ENCODE measurements at places on chromosomes 12 and 14. TPM values are rescaled to one million over a fixed set of nuclear protein-coding genes. Genes with fewer than 3 reads are reported as not detected.

DNA sequence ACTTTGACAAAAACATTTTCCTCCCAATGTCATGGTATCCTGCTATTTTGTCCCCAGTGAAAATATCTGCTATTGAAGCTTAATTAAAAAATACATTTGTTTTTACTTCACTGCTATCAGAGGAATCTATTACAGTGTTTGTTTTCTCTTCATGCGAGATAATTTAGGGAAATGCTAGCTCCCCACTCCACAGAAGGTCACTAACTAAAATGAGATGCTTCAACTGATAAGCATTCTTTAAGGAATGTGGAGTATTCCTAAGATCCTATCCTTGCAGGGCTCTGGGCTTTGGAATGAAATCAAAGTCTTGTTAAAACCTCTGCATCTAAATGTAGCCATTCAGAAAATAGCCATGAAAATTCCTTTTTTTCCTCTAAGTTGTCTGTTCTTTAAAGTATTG lies 39.5 kb downstream of the PAX9 start:
- DNase-seq, result no peak

DNA sequence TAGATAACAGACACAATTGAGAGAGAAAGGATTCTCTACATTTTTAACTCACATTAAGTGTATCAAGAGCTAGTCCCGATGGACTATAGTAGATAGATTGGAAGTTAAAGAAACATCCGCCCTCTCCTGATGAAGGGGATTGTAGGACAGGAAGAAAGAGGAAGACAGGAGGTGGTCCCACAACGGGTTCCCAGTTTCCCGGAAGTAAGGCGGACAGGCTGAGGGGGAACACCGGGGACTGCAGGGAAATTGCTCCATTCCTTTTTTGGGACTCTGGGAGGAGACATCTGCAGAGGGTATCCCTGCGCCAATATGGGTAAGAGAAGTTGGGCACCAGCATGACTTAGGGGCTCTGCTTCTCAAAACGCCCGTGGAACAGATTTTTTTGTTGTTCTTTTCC lies 177.5 kb upstream of the ATF7IP start:
- no peak for DNase-seq

GRCh38 chr14:35766036-35766699 lies 42.9 kb downstream of the RALGAPA1 start:
- no peak for DNase-seq

DNA sequence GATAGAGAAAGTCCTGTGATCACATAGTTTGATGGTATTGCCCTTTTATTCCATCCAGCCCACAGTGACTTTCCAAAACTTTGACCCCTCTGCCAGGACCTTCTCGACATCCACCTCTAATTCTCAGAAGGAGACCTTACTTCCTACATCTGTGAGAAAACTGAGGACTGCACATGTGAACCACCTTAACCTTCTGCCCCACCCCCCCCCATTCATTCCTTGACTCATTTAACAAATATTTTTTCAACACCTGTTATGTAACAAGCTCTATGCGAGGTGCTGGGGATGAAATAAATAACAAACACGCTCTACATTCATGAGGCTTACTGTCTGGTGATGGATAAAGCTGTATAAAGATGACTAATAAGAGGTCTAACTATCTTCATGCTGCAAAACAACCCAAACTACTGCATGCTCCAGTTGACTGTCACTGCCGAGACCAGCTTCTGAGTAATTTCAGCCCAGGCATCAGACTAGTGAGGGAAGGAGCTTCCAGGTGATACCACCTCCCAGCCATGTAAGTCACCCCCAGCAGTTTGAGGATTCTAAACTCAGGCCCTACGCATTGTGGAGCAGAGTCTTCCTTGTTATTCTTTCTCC lies 1.9 kb upstream of the HAL start:
- no peak for DNase-seq

DNA sequence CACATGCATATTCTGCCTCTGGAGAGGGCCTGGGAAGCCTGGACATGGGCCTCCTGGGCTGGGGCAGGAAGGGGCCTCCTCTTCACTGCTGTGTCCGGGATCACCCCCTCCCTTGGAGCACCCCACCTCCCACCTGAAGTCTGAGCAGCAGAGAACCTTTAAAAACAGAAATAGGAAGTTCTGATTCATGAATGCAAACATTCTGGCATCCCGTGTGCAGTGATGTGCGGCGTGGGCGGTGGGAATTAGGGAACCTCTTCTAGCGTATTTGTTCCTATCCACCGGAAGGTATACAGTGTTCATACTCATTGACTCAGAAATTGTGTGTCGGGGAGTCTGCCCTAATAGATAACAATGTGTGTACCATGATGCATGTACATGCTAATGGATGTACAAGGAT lies 46.2 kb downstream of the C14orf132 start:
- DNase-seq, result no peak

GRCh38 chr12:76952995-76953394 lies 74.2 kb upstream of the CSRP2 start:
- DNase-seq, result no peak

- DNase-seq, result no peak
Observed at GRCh38 chr14:101367421-101368261, 193.7 kb upstream of the DIO3 start.

DNA sequence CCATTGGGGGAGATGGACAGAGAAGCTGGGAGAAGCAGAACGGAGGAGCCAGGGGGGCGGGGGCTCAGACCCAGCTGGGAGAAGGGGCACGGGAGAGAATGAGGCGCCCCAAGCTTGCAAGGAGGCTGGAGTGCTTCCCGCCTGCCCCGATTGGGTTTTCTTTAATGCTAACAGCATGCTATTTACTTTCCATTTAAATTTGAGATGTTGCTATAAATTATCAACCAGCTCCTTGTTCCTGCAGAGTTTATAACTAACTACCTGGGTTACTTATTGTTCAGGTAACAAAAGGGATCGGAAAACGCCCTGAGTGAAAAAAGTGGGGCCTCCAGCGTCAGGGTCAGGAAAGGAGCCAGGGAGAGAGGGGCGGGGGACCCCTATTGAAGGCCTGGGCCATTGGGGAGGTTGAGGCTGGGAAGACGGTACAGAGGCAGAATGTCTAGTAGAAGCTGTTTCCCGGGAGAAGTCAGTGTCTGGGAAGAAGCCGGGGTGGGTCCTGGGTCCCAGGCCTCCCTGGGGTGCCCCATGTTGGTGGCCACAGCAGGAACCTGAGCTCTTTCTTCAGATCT lies 2.5 kb downstream of the HNF1A start:
- DNase-seq, result no peak

DNA sequence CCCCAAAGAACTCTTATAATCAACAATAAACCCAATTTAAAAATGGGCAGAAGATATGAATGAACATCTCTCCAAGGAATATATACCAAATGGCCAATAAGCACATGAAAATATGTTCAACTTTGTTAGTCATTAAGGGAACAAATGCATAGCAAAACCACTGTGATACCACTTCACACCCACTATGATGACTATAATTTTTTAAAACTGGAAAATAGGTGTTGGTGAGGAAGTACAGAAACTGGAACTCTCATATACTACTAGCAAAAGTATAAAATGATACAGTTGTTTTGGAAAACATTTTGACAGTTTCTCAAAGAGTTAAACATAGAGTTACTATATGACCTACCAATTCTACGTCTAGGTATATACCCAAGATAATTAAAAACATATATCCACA lies 9.4 kb upstream of the HEATR5A start:
- no peak for DNase-seq

GRCh38 chr14:99524804-99525698 lies 43.8 kb downstream of the CCNK start:
- peak; percentile 55 for DNase-seq

- no peak for DNase-seq
Observed at GRCh38 chr12:104506676-104507401, 50.1 kb downstream of the CHST11 start.

- no peak for DNase-seq
Observed at GRCh38 chr12:105289114-105289904, 41.2 kb upstream of the C12orf75 start.

- DNase-seq, result no peak
Observed at GRCh38 chr12:97257726-97258125, 204.9 kb upstream of the RMST start.

Gene RFLNA
- 5.6 TPM for total RNA-seq

Gene GPRC5D
- total RNA-seq, result not detected

Gene GYS2
- total RNA-seq, result not detected

Gene KLHDC1
- total RNA-seq, result 2.6 TPM

Gene CLEC6A
- total RNA-seq, result not detected

Gene KRT79
- not detected for total RNA-seq

Data from fibroblast of villous mesenchyme (primary cell).